ENCODE measurements at places on chromosomes 5 and 9. TPM values are rescaled to one million over a fixed set of nuclear protein-coding genes. Genes with fewer than 3 reads are reported as not detected.

CKMT2 gene
- total RNA-seq = not detected

BRINP1 gene
- total RNA-seq = not detected

IFNA2 gene
- not detected for total RNA-seq

PTRH1 gene
- total RNA-seq = 22.8 TPM

TMEM215 gene
- total RNA-seq = not detected

FABP6 gene
- not detected for total RNA-seq

PRSS3 gene
- total RNA-seq = not detected

MARVELD2 gene
- 0.36 TPM for total RNA-seq

FCN1 gene
- total RNA-seq = not detected

DAB2 gene
- not detected for total RNA-seq

QRFP gene
- total RNA-seq = not detected

CA9 gene
- 0.82 TPM for total RNA-seq

FBLL1 gene
- not detected for total RNA-seq

WDR38 gene
- total RNA-seq = not detected

NUTM2G gene
- not detected for total RNA-seq

MTX3 gene
- 27.8 TPM for total RNA-seq

EFNA5 gene
- not detected for total RNA-seq

CDC20B gene
- not detected for total RNA-seq

DIPK1B gene
- 1.5 TPM for total RNA-seq

AUH gene
- total RNA-seq = 49.2 TPM

PCDHGC5 gene
- total RNA-seq = not detected

Data from activated CD4-positive, alpha-beta T cell treated with anti-CD3 and anti-CD28 coated beads, Interleukin-2, amount 10 ng/mL, durations not matched to agents 24 days and 14 days (primary cell).